ENCODE measurements at places on chromosomes 5 and 9. TPM values are rescaled to one million over a fixed set of nuclear protein-coding genes. Genes with fewer than 3 reads are reported as not detected.

DNA sequence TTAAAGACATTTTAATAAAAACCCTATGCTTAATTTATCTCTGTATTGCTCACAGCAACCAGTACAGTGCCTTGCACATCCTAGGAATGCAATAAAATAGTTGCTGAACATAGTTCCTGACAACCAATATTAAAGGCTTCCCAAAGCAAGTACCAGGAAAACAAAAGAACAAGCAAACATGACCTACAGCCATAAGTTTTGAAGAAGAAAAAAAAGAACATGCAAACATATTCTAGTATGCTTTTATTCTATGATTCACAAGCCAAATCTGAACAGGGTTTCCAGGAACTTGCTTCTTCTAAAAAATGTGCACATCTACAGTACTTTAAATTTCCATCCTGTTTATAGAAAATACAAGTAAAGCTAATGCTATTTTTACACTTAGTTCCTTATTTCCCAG, 4.5 kb downstream of the CEMIP2 start:
- DNase-seq: no peak

- DNase-seq: no peak
Observed at GRCh38 chr9:9790216-9790872, 822.5 kb downstream of the PTPRD start.

DNA sequence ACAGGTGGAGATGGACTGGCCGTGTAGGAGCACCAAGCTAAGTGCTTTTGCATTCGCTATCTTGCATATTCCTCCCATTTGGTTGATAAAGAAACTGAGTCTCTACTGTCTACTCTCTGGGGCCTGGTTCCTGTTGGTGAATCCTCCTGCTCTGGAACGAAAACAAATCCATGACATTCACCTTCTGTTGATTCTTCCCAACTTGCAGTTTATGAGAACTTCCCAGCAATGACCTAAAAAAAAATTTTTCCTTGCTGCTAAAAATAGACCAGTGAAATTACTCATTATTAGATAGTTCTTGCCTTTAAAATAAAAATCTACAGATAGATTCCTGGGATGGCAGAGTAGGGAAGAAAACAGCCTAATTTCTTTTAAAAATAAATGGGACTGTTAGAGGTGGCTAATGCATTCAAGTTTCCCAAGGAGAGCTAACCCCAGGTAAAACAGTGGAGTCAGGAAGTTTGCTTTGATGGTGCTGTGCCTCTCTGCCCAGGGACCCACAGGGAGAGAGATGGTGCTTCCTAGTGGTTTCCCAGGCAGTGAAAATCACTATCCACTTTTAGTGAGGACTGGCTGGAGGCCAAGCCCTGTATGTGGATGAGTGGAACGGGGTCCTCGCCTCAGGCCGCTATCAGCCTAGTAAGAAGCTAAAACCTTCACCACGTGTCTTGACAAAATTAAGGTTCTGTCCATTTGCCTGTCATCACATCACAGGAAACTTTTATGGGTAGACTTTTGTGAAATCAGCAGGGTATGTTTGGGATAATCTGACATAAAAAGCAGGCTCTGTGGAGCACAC, 68.4 kb upstream of the NR3C1 start:
- DNase-seq: no peak

DNA sequence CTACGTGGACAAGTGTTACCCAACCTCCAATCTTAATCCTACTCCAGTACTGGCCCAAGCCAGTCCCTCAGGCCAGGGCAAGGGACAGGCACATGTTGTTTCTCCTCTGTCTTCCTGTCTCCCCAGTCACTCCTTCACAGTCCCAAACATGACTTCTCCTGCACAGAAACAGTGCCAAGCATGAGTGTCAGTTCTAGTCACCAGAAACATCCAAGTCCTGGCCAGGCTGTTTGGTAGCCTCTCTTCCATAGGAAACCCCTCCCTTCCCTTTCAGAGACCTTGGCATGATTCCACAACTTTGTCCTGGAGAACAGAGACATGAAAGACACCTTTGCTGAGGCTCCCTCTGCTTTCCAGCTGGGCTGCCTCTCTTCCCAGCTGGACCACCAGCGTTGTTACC, 56.2 kb upstream of the SLC2A8 start:
- DNase-seq: no peak

GRCh38 chr9:114592356-114592755, 4.8 kb downstream of the ATP6V1G1 start:
- DNase-seq: peak; percentile 91

The ACOT12 gene
- not detected for total RNA-seq

The UBAC1 gene
- total RNA-seq: 58.0 TPM

Data from foreskin keratinocyte (primary cell).